ENCODE measurements at places on chromosomes 7 and 10. TPM values are rescaled to one million over a fixed set of nuclear protein-coding genes. Genes with fewer than 3 reads are reported as not detected.

DNA sequence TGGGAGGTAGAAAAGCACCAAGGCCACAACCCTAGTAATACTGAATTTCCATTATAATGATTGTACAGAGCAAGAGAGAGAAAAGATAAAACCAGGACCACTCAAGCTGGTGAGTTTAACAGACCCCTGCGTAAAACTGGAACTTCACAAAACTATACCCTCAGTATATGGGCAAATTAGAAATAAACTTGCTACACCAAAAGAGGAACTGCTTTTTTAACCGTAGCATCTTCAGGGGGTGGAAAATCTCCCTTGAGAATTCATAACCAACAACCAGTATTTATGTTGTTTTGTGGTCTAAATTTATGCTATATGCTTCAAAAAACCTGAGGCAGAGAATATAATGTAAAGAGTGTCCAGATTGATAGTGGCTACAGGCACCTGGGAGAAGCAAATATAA is 171.2 kb downstream of the SGMS1 start:
- no peak for DNase-seq
- H3K36me3 ChIP-seq = 0 out of 2 replicates have a peak, but pooled peaks cover 3% of the 10 kb centered on the region
- H3K27me3 ChIP-seq = no peaks in the 10 kb centered on the region
- H3K4me1 ChIP-seq = no peaks in the 10 kb centered on the region
- no peak overlapping the region for H3K4me3 ChIP-seq

DNA sequence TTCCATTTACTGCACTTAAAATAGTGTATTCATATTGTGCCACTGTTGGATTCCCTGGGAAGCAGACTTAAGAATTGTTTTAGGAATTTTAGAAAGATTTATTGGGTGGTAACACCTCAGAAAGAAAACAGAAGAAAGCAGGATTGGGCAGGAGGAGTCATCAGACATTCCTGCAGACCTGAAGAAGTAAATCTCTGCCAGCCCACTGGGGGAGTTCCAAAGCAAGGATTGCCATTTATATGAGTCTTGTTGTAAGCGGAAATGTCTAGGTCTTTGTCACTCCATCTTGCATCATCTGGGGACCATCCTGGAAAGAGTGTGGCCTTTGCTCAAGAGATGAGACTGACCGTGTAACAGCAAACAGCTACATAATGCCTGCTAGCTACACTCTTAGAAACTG is 947.6 kb upstream of the POT1 start:
- DNase-seq = no peak
- peaks cover 28% of the 10 kb centered on the region for H3K36me3 ChIP-seq
- H3K27ac ChIP-seq = no peak overlapping the region
- no peaks in the 10 kb centered on the region for H3K27me3 ChIP-seq
- H3K4me3 ChIP-seq = no peak overlapping the region
- no peaks in the 10 kb centered on the region for H3K4me1 ChIP-seq

- no peak for DNase-seq
- no peak overlapping the region for H3K27ac ChIP-seq
- H3K4me3 ChIP-seq = no peak overlapping the region
- no peaks in the 10 kb centered on the region for H3K27me3 ChIP-seq
- H3K36me3 ChIP-seq = peaks cover 9% of the 10 kb centered on the region
These were observed 90.9 kb downstream of the TPST1 start for GRCh38 chr7:66296001-66296521.

- H3K36me3 ChIP-seq = no peaks in the 10 kb centered on the region
- DNase-seq = no peak
- H3K4me3 ChIP-seq = no peak overlapping the region
- H3K4me1 ChIP-seq = no peaks in the 10 kb centered on the region
- H3K27ac ChIP-seq = no peak overlapping the region
- no peaks in the 10 kb centered on the region for H3K27me3 ChIP-seq
These were observed 46.4 kb upstream of the SAMD8 start for GRCh38 chr10:75065076-75065475.

- H3K27ac ChIP-seq = no peak overlapping the region
- H3K4me3 ChIP-seq = no peak overlapping the region
- H3K27me3 ChIP-seq = no peaks in the 10 kb centered on the region
- no peaks in the 10 kb centered on the region for H3K36me3 ChIP-seq
These were observed 241.3 kb downstream of the CXCL12 start for GRCh38 chr10:44143556-44143955.

DNA sequence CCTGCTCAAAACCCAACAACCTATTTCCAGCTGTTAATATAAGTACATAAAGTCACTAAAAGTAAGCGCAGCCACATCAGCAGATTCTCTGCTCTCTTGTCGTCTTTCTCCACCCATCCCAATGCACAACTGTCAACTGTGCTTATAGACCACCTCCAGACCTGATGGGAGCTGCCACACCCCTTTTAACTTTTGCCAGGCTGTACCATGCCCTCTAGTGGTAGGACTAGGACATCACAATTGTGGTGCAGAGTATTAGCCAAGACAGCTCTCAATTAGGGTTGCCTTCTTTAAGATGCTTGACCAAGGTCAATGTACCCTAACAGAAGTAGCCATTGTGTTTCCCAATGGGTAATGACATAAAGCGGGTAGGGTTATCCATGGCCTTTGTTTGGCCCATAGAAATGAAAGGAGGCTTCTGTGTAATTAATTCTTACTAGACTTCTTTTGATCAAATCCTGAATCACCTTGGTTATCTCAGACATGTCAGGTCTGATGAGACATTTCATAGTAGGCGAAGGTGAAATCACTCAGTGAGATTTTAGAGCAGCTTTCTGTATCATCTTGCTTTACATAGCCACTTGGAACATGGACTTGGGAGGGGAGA is 68.1 kb downstream of the SCRN1 start:
- no peak overlapping the region for H3K27ac ChIP-seq
- no peaks in the 10 kb centered on the region for H3K4me1 ChIP-seq
- H3K4me3 ChIP-seq = no peak overlapping the region
- H3K36me3 ChIP-seq = peaks cover 5% of the 10 kb centered on the region

- no peaks in the 10 kb centered on the region for H3K4me1 ChIP-seq
- no peak for DNase-seq
- no peak overlapping the region for H3K4me3 ChIP-seq
- no peaks in the 10 kb centered on the region for H3K36me3 ChIP-seq
These were observed 175.4 kb upstream of the AHR start for GRCh38 chr7:17123020-17123419.

GRCh38 chr10:110263164-110263563 is 41.6 kb downstream of the SMNDC1 start:
- H3K27me3 ChIP-seq = no peaks in the 10 kb centered on the region
- no peaks in the 10 kb centered on the region for H3K36me3 ChIP-seq
- H3K4me1 ChIP-seq = no peaks in the 10 kb centered on the region
- no peak for DNase-seq

DNA sequence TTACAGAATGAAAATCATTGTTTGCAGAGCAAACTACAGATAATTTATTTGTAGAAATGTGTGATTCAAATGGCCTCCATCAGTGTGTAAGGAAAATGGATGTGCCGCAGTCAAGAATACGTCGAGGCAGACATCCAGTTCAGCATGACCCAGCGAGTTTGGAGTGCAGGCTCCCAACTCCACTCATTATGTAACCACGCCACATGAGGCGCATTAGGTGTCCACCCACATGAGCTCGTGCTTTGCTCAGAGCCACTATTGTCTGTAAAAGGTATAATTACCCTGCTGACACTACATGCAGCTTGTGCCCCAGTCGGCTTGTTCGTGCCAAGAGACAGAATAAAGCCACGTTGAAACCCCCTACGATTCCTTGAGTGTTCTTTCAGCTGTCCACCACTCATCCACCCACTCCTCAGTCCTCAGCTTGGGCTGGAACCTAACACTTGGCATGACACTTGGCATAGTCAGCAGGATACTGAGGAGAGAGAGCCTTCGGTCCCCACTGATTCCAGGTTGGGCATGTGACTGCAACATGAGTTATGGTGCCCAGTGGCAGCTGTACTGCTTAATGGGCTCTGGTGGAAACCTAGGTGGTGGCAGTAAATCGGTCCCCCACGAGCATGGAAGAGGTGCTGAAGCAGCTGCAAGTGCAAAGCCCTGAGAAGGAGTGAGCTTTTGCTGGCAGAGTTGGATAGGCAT is 102.7 kb downstream of the BICC1 start:
- no peak overlapping the region for H3K27ac ChIP-seq
- no peaks in the 10 kb centered on the region for H3K27me3 ChIP-seq

DNA sequence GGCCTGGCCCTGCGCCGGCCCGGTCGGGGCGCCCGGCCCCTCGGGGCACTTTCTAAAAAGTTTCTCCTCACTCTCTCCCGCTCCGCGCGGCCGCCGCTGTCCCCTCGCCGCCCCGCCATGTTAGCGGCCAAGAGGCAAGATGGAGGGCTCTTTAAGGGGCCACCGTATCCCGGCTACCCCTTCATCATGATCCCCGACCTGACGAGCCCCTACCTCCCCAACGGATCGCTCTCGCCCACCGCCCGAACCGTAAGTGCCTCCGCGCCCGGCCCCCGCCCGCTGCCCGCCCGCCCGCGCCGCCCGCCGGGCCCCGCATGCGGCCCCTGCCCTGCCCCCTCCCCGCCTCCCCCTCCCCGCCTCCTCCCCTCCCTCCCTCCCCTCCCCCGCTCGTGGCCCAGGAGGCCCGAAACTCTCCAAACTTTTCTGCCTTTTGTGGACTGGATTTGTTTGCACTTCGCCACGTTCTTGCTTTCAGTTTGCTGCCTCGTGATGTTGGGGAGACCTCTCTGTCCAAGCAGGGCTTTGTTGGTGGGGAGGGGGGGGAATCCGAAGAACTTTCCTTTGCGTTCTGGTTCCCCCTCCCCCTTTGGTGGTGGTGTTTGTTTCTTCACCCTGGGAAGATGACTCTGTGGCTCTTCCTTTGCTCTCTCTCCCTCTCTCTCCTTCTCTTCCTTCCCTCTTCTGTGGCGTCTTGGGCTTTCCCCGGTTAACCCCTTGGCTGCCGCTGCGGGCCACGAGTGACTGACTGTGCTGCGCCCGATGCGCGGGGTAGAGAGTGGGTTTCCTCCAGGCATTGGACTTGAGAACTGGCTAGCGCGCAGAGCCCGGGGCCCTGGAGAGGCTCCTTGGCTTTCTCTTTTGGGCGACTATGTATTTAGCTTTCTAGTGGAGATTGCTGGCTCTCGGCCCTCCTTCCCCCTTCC is 1.6 kb downstream of the TCF7L2 start:
- peak overlapping the region; percentile 96 for H3K27ac ChIP-seq
- H3K4me3 ChIP-seq = peak overlapping the region; percentile 89
- H3K36me3 ChIP-seq = peaks cover 27% of the 10 kb centered on the region
- DNase-seq = peak; percentile 61
- peaks cover 7% of the 10 kb centered on the region for H3K4me1 ChIP-seq

GRCh38 chr7:5683280-5683670 is 98.2 kb downstream of the RNF216 start:
- H3K4me1 ChIP-seq = peaks cover 4% of the 10 kb centered on the region

DNA sequence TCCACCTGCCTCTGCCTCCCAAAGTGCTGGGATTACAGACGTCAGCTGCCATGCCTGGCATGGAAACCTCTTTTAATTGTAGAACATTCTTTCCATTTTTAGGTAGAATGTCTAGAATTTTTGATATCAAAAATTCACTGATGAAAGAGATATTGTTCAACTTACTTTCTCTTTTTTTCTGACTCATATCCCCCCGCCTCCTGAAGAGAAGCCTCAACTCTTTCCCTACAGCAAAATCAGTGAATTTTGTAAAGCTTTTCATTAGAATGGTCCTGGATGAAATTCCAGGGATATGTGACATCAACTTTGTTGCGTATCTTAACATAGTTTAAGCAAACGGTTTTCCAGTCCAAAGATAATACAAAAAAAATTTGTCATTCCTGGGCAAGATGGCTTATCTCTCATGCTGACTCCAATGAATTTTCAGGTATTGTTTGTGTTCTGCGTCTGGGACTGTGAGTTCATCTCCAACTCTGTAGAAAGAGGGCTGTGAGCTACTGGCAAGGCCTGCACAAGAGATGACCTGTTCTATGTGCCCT is 256.8 kb downstream of the BMPER start:
- H3K27ac ChIP-seq = no peak overlapping the region
- H3K4me3 ChIP-seq = no peak overlapping the region
- 0 out of 2 replicates have a peak, but pooled peaks cover 4% of the 10 kb centered on the region for H3K36me3 ChIP-seq
- no peaks in the 10 kb centered on the region for H3K27me3 ChIP-seq
- no peak for DNase-seq

GRCh38 chr7:37690206-37690605 is 6.6 kb downstream of the GPR141 start:
- no peaks in the 10 kb centered on the region for H3K27me3 ChIP-seq
- H3K4me1 ChIP-seq = 0 out of 2 replicates have a peak, but pooled peaks cover 3% of the 10 kb centered on the region
- no peak overlapping the region for H3K4me3 ChIP-seq
- no peak for DNase-seq

The ZNF33B gene
- total RNA-seq = 30.9 TPM

The LEP gene
- total RNA-seq = not detected

The PDSS1 gene
- total RNA-seq = 18.4 TPM

The CFAP69 gene
- total RNA-seq = 2.9 TPM

The GRM8 gene
- total RNA-seq = 1.2 TPM

Measured in H9 (cell line).